GM23248 (cell line): ENCODE measurements at places on chromosomes 12 and 14. TPM values are rescaled to one million over a fixed set of nuclear protein-coding genes. Genes with fewer than 3 reads are reported as not detected.

The TMEM233 gene
- 0.33 TPM in 1 of 2 replicates, not detected in the other for polyA plus RNA-seq

DNA sequence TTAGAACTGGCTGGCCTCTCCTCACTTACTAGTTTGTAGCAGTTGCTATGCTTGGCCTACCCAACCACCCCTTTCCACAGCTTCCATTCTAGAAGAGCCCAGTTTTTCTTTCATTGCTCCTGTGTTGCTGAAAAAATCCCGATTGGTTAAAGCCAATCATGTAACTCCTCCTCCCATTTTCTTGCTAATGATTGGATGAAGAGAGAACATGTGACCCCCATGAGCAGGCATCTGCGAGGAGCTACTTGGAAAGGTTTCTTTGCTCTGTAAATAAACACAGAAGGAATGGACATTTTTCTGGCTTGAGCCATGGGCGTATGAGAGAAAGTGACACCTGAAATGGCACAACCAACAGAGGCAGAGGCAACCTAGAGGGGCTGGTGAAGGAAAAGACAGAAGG lies 773.8 kb upstream of the TBX3 start:
- DNase-seq, result no peak

The KRT86 gene
- polyA plus RNA-seq, result 0.16 and 0.27 TPM in 2 replicates

DNA sequence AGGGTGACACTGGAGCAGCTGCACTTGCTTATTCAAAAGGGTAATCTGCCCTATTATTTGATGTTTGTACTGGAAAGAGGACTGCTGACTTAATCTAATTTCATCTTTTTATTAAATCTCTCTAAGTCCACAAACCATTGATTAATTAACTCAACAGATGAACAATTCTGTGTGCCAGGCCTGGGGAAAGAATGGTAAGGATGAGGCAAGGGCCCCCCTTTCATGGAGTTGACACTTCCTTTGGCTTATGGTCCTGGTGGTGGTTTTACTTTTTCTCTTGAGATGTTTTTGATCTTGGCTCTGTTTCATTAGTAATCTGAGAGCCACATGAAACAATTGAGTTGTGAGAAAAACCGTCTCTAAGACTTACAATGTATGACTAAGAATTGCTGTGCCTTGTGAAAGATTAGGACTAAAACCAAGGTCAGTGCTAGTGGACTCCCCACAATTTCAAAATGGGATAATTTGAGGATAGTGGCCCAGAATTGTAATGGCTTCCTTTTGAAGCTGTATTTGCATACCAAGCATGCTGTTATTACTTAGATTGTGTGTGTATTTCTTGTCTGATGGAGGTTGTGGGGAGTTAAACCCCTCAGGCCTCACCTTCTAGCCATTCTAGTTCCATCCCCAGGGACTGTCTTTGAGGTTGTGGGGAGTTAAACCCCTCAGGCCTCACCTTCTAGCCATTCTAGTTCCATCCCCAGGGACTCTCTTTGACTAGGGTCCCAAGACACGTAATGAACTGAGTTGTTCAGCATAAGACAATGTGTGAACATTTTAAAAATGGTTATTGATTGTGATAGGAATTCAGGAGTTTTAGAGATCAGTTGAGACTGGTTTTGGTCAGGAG lies 52.5 kb upstream of the EVL start:
- DNase-seq, result peak; percentile 78

DNA sequence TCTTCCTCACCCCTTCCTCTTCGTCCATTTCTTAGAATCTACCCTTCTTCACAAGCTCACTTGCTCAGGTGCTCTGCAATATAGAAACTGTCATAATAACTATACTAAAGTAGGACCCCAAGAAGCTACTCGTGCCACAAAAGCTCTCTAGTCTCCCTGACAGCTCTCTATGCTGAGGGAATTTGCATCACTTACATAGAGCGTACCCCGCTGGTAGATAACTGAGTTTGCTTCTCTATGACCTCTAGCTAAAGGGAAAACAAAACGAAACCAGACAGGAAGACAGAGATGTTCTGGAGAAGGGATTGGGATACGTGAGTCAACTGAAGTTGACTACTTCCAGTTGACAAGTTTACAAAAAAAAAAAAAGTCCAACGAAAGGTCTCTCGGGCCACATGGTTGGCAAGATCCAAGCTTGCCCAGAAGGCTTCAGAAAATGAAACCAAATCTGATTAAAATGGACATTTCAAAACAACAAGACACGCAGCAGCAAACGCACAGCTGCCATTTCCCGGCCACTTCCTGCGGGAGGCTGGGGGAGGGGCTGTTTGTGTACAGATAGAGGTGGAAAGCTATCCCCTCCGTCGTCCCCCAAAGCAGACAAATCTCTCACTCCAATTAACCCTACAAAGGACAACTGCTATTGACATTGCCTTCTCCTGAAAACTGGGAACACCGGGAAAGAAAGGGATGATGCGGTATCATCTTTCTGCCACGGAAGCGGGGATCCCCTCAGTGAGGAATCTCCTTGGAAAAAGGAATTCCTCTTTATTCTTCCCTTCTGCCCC lies 1.3 kb downstream of the BAZ2A start:
- DNase-seq, result peak; percentile 83

GRCh38 chr14:66248256-66248655 lies 237.9 kb upstream of the CCDC196 start:
- DNase-seq, result no peak

DNA sequence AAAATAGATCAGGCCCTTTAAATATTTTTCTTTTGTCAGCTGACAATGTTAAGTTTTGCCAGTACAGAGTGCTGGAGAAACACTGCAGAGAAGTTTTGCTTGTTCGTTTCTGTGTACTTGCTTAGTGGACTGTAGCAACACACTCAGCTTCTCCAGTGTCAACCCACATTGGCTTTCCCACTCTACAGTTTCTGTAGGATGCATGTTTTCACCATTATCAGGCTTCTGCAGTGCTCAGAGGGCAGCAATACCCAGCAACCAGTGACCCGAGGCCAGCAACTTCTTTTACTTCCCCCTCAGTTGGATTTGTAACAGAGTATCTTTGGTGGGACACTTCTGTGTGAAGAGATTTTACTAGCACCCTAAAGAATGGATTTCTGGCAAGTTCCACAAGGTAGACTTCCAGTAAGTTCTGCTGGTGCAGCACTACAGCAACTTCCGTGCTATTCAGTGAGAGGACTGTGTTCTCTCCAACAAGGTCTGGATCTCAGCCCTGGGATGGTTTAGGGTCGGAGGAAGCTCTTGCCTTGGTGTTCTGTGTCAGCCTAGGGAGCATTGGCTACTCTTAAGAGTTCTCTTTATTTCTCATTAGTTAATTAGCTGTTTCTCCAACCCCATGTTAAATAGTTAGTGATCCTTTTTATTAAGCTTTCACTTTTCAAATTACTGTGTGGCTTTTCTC lies 70.4 kb downstream of the FUT8 start:
- DNase-seq, result peak; percentile 28

GRCh38 chr12:104213952-104214351 lies 1.6 kb upstream of the TXNRD1 start:
- DNase-seq, result peak; percentile 80

- DNase-seq, result no peak
These were observed 772.5 kb upstream of the ALG10B start for GRCh38 chr12:37543966-37544668.

The OAS2 gene
- polyA plus RNA-seq, result 0.56 and 1.4 TPM in 2 replicates

GRCh38 chr12:105222726-105223351 lies 13.1 kb downstream of the APPL2 start:
- no peak for DNase-seq

DNA sequence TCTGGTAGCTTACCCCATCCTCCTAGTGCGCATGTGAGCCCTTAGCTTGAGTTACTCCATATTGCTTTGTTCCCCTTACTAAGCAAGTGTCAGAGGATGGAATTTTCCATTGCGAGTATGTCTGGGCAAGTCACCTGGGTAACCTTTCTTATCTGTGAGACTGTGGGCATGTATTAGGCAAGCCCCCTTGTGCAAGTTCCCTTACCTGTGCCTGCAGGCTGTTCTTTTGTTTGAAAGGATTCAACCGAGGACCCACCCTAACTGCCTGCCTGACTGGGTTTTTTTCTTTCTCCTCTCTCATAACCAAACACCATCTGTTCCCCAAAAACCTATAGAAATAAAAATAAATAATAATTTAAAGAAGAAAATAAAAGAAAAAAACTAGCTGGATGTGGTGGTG lies 22.3 kb upstream of the PPP2R5E start:
- DNase-seq, result no peak

DNA sequence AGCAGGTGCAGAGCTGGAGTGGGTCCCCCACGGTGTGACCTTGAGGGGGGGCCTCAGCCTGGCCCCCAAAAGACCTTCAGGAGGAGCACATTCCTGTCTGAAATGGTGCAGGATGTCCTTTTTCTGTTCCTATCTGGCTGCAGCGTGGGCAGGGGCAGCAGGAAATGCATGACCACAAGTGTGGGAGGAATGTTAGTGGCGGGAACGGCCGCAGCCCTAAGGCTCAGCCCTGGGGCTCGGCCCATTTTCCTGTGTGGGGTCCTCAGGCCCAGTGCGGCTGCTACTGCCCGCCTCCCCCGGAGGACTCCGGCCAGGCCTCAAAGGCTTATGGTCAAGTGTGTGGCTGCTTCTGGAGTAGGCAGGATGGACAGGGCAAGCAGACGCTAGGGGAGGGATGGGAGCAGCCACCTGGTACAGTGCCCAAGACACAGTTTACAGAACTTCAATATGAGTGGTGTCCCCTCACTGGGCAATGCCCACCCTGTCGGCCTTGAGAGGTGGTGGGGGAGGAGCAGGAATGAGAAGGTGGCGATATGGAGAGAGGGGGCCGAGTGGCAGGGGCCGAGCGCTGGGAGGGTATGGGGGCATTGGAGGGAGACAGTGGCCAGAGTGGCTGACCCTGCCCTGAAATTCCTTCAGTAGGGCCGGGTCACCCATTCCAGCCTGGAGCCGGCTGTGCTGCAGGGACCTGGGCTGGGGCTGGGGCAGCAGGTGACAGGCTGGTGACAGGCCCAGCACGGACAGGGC lies 137.4 kb downstream of the CALM1 start:
- DNase-seq, result peak; percentile 10

The VRTN gene
- polyA plus RNA-seq, result not detected in 2 replicates

DNA sequence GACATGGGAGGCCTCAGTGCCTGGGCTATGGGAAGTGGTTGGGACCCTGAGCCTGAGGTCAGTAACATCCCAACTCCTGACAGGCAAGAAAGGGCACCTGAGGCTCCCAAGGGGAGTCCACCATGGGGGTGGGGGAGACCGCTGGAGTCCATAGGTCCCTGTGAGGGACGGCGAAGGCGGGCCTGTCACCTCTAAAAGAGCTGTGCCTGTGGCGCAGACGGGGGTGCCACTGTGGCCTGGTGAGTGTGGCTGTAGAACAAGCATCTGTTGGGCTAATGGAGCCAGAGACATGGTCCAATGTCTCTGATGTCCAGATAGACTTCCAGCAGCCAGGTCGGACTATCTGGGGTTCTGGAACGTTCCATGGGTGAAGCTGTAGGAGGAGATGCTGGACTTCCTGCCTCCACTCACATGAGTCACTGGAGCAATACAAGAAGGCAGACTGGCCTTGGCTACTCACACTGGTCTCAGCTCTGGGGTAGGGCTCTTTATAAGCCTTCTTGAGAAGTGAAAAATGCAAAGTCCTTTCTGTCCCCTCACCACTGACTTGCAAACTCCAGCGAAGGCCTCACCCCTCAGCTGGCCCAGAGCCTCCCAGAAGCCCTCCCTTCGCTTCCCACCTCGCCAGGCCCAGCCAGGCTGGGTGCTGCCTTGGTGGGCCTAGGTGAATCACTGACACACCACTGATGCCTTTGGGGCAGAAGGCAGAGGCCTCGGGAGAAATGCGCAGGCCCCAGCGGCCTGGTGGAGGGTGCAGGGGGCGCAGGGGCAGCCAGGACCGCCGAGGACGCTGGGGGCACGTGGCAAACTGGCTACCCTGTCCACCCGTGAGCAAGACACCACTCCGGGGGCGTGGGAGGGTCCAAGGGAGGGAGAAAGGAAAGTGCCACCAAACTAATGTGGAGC lies 1.1 kb upstream of the TRAF3 start:
- DNase-seq, result peak; percentile 90

GRCh38 chr12:19131025-19131444 lies 1.5 kb downstream of the PLEKHA5 start:
- DNase-seq, result peak; percentile 70

GRCh38 chr12:48956279-48957140 lies 777 bp downstream of the ARF3 start:
- peak; percentile 98 for DNase-seq

The RIMKLB gene
- 14.6 and 19.4 TPM in 2 replicates for polyA plus RNA-seq

The CLEC1B gene
- polyA plus RNA-seq, result not detected in 2 replicates

- DNase-seq, result no peak
These were observed 3.4 kb downstream of the CIROP start for GRCh38 chr14:23101213-23101970.

DNA sequence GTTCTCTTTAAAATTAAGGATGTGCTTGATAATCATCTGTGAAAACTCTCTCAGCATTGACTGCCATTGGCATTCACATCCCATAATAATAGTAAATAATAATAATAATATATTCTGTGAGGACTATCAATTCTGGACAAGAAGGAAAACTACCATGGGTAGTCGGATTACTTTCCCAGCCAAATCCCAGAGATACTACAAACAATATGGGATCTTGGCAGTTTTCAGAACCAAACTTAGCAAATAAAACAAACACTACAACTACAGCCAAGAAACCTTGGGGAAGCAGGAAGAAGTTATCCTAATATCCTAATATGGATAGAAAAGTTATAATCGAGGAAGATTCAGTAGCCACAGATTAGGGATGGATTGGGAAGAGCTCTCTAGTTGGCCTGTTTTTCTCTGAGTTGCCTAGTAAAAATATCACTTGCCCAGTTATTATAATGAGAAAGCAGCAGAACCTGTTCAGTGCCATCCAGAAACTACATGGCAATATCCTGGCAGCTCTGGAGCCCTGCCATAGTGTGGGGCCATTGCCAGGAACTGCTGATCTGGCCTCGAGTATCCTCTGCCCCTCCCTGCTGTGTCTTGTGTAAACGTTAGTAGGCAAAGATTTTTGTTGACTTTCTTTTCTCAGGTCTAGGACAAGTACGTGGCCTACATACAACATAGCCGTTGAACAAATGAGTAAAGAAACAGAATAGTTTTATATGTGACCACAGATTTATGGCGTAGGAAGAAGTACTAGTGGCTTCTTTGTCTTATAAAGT lies 193.5 kb downstream of the SLC2A13 start:
- DNase-seq, result no peak

DNA sequence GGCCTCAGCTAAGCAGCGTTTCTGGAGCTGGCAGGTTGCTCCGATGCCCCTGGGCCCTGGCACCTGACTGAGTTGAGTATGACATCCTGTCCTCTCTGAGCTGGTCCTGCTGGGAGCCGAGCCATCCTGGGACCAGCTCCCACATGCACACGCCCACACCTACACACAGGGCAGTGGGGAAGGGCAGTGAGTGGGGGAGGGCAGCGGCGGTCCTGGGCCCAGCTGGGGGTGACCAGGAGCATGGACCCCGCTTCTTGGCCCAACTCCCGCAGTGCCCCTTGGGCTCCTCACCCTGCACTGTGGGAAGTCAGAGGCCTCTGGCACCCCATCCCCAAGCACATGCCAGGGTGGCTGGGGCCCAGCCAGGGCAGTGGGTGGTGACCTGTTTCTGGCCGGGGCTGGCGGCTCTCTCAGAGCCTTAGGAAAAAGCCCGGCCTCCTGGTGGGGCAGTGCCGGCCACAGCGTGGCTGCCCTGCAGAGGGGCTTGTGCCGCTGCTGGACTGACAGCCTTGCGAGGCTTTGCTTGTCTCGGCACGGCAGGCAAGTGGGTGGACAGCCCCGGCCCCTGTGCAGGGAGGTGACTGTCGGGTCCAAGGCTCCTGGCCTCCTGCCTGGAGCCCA lies 5.9 kb upstream of the CRIP2 start:
- no peak for DNase-seq
